NCI-H1417 treated with DMSO at 0.1 percent for 48 hours (cell line): ENCODE measurements at places on chromosomes 4 and X.

- no peak for DNase-seq
These were observed 102.9 kb upstream of the PAQR3 start for GRCh38 chr4:79042079-79042674.

DNA sequence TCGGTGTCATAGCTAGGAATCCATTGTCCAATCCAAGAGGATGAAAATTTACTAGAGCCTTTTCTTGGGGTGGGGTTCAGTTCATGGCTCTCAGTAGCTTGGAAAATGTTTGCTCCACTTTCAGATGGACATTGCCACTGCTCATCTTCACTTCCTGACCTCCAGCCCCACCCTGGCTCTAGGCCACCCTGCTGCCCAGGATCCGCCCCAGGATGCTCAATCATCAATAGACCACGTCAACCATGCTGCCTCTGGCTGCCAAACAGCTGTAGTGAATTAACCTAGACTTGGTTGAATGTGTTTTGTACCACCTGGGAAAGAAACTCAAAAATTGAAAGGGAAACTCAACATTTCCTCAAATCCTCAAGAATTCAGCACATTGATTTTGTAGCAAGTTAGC is 37.2 kb upstream of the HSD17B10 start:
- no peak for DNase-seq

GRCh38 chrX:68666580-68666979 is 19.1 kb downstream of the STARD8 start:
- no peak for DNase-seq

DNA sequence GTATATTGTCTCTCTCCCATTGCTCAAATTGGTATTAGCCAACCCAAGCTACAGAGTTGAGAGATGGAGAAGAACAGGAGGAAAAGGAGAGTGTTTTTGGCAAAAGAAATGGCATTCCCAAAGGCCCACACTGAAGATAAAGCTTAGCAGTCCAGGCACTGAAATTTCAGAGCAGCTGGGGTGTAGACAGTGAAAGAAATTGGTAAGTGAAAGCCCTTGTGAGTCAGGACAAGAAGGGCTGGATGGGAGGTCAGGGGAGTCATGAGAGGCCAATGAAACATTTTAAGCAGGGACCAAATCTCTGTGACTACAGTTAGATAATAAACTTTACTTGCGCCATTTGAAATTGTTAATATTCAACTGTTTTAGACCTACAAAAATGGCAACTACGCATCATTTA is 177.7 kb downstream of the ADAMTS3 start:
- no peak for DNase-seq
